ENCODE measurements at places on chromosomes 5 and 9. TPM values are rescaled to one million over a fixed set of nuclear protein-coding genes. Genes with fewer than 3 reads are reported as not detected.

Gene RICTOR
- 60.5 TPM for total RNA-seq

Gene SYNPO
- 4.9 TPM for total RNA-seq

Gene NMUR2
- not detected for total RNA-seq

Gene CATSPER3
- not detected for total RNA-seq

Gene TNIP1
- total RNA-seq: 17.9 TPM

Gene DCTN3
- total RNA-seq: 133 TPM

Gene PRRX2
- total RNA-seq: 0.25 TPM

Gene GABRA1
- total RNA-seq: 19.4 TPM

Gene SLC45A2
- 0.49 TPM for total RNA-seq

Gene ANKRD18A
- total RNA-seq: 1.2 TPM

Gene GADD45G
- 5.9 TPM for total RNA-seq

Gene PTGER4
- total RNA-seq: 0.98 TPM

Gene PCDHB5
- 7.6 TPM for total RNA-seq

Gene ITGA1
- total RNA-seq: 5.2 TPM

Gene GTF3C5
- 23.8 TPM for total RNA-seq

Gene ELP1
- total RNA-seq: 46.0 TPM

Gene DRD1
- total RNA-seq: 4.7 TPM

Gene GPR21
- total RNA-seq: 10.3 TPM

Gene CCDC180
- 10.3 TPM for total RNA-seq

Gene CACNA1B
- 30.2 TPM for total RNA-seq

Gene TAS2R1
- not detected for total RNA-seq

Gene C9orf78
- 35.7 TPM for total RNA-seq

Gene ANKDD1B
- 0.98 TPM for total RNA-seq

Gene IL7R
- 0.98 TPM for total RNA-seq

Gene HMGCR
- total RNA-seq: 309 TPM

Gene PCDHAC1
- 28.3 TPM for total RNA-seq

Gene ECM2
- 5.2 TPM for total RNA-seq

Gene FOXD4L6
- total RNA-seq: not detected

Gene SREK1
- total RNA-seq: 61.0 TPM

Gene ZFP2
- 10.1 TPM for total RNA-seq

Gene ARL10
- total RNA-seq: 63.9 TPM

Gene PCDHA9
- total RNA-seq: 12.3 TPM

Gene HMMR
- 2.2 TPM for total RNA-seq

Gene SPATA31E1
- total RNA-seq: not detected

Gene ORM2
- not detected for total RNA-seq

Gene FAM221B
- total RNA-seq: not detected

Gene GPX8
- total RNA-seq: 2.7 TPM

Gene TMEM215
- total RNA-seq: 0.25 TPM

Gene EPB41L4A
- total RNA-seq: 15.0 TPM

Gene KCNT1
- total RNA-seq: 3.9 TPM

Gene CAMK4
- 78.2 TPM for total RNA-seq

Gene SMIM23
- total RNA-seq: not detected

Gene PCDHA3
- 13.0 TPM for total RNA-seq

Gene ACSL6
- total RNA-seq: 30.0 TPM

Gene ZDHHC11B
- 3.9 TPM for total RNA-seq

Gene ADGRV1
- 150 TPM for total RNA-seq

Gene INSL6
- total RNA-seq: not detected

Gene GALNT12
- 3.2 TPM for total RNA-seq

Gene F2RL1
- 2.2 TPM for total RNA-seq

Gene SH3TC2
- 0.49 TPM for total RNA-seq

Gene SMC2
- total RNA-seq: 18.4 TPM

Gene SLC27A6
- total RNA-seq: 0.74 TPM

Gene SLC46A2
- not detected for total RNA-seq

Gene RASEF
- total RNA-seq: 0.25 TPM

Gene LPCAT1
- total RNA-seq: 99.6 TPM

Gene CCNG1
- total RNA-seq: 65.9 TPM

Gene TMEFF1
- 38.4 TPM for total RNA-seq

Data from temporal lobe (tissue), 4 donors.